ENCODE measurements at places on chromosomes 4 and X.

- no peak for DNase-seq
Measured at GRCh38 chrX:10636337-10636736, 16.0 kb upstream of the MID1 start.

GRCh38 chrX:40415675-40416074 is 165.1 kb upstream of the ATP6AP2 start:
- no peak for DNase-seq

DNA sequence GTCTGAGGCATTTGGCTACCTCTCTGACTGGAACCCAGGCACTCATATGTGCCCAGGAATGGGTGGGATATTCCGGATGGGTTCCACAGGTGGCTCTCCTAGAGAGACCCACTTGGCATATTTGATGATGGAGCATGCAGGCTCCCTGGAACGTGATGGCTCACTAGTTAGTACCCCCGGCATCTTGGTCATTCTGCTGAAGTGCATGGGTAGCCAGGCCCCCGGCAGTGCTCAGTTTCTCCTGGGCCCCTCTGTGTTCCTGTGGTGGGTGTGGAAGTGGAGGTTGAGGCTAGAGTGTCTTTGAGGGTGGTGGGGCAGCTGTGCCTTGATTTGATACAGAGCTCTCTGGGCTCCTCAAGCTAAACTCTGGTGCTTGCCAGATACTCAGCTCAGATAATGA is 29.4 kb downstream of the NBDY start:
- no peak for DNase-seq

DNA sequence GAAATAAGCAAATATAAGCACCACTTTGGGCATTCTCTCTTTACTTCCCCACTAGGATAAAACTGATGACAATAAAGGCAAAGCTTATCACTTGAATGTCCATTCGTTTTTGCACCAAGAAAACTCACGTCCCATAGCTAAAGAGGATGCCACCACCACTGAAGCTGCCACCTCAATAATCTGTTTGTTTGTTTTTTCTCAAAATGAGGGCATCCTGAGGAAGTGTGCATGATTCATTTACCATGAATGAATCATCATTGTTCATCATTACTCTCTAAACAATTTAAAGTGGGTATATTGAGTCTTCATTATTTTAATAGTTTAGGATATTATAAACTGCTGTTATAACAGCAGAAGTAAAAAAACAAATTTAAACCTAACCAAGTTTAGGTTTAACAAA is 168.2 kb downstream of the DCTD start:
- no peak for DNase-seq

All from MV-4-11 (cell line).